ENCODE measurements at places on chromosomes 1 and 21.

GRCh38 chr1:234553240-234554188, 56.5 kb downstream of the IRF2BP2 start:
- peak; percentile 83 for DNase-seq

- DNase-seq, result peak; percentile 78
Measured at GRCh38 chr1:31723828-31724359, 20.1 kb upstream of the COL16A1 start.

DNA sequence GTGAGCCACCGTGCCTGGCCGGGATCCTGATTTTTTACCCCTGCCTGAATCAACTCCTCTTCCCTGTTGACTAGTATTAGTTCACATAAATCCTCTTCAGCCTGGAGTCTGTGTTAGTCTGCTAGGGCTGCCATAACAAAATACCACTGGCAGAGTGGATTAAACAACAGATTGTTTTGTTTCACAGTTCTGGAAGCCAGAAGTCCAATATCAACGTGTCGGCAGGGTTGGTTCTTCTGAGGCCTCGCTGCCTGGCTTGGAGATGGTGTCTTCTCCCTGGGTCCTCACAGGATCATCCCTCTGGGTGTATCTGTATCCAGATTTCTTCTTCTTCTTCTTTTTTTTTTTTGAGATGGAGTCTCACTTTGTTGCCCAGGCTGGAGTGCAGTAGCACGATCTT, 18.2 kb downstream of the DOP1B start:
- DNase-seq, result no peak

DNA sequence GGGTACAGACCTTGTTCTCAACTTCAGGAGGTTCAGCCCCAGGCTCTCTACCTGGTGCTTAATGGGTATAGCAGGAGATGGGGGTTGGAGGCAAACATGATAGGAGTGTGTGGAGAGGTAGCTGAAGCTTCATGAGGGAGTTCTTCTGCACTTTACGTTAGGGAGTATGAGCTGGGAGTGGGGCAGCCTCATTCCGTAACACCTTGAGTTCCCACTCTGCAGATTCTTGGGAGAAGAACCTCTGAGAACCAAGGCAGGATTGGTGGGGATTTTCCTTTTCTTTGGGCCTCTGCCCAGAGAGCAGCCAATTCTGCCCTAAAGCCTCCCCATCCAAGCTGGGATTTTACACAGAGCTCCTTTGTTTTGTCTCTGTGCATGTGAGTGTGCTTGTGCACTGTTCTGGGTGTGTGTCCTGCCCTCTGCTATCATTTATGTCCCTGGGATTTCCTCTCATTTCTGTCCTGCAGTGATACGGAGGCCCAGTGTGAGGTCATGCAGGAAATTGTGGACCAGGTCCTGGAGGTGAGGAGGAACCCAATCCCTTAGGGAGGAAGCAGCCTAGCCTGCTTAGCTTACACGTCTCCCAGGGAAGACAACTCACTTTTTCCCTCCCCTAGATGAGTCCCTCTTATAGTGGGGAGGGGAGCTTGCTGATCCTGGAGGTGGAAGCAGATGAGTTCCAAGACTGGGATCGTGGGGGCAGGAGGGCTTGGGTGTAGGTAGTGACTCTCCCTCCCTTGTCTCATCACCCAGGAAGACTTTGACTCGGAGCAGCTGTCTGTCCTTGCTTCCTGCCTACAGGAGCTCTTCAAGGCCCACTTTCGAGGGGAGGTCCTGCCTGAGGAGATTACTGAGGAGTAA, 11.6 kb upstream of the SLC27A3 start:
- DNase-seq, result no peak

DNA sequence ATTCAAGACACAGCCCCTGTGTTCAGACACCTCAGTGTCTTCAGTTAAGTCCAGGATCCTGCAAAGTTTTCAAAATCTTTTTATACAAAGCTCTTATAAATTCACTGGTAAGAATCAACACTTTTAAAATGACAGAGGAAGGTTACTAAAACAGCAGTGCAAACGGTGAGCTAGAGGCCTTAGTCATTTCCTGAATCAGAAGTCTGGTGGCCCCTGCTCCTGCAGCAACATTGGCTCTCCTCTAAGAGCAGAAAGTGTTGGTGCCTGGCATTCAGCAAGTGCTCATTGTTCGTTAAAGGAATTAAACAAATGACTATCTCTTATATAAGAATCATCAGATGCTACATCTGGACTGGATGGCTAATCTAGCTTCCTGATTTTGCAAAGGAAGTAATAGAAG, 282.9 kb downstream of the PTGER3 start:
- DNase-seq, result peak; percentile 8

DNA sequence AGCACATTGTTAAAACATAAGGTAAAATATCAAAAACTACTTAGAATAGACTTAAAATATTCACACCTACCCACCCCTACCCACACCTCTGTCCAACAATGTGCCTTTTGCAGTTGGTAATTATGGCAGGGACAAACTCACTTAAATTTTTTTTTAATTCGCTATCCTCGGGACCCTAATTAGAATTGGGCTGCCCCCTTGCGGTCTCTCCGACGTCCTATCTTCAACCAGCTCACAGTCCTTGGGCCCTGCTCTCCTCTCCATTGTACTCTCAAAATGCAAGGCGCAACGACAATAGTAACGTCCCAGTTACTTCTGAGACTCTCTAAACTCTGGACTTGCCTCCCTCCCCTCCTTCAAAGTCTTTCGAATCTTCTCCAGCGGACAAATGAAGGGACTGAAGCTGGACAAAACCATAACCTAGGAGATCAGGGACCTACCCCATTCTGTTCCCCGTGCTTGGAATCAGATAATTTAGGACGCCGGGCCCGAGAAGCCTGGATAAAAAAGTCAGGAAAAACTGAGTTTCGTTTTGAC, 1.1 kb upstream of the CIART start:
- DNase-seq, result peak; percentile 73

DNA sequence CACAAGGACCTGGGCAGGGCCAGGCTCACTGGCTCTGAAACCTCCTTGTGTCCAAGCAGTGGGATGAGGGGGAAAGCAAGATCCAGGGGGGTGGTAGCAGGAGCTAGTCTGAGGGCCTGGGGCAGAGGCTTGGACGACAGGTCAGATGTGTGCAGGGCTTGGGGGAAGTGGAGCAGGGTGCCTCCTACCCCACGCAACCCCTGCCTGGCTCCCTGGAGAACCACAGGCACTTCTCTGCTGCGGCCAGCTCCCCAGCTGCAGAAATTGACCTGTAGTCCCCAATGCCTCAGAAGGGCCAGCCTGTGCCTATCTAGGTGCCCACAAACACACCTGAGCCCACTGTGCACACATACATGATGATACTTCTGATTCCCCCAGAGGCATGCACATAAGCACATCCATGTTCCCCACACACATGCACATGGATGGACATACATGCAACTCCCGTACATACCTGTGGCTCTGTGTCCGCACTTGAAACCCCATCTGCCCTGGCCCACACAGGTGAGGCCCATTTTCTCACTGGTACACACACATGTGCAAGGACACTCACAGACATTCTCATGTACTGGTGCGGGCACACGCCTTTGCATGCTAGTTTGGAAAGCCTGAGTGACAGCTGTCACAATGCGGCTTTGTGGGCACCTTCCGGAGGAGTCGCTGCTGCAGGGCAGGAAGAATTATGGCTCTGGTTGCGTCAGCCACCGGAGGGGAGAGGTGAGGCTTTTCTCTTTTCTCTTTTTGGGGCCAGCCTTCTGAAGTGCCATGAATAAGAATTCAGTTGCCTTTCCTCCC, 247.2 kb upstream of the CSF3R start:
- DNase-seq, result no peak

GRCh38 chr1:115677182-115677555, 35.4 kb downstream of the VANGL1 start:
- peak; percentile 81 for DNase-seq

GRCh38 chr1:156467906-156468305, 32.7 kb downstream of the MEF2D start:
- DNase-seq, result no peak

DNA sequence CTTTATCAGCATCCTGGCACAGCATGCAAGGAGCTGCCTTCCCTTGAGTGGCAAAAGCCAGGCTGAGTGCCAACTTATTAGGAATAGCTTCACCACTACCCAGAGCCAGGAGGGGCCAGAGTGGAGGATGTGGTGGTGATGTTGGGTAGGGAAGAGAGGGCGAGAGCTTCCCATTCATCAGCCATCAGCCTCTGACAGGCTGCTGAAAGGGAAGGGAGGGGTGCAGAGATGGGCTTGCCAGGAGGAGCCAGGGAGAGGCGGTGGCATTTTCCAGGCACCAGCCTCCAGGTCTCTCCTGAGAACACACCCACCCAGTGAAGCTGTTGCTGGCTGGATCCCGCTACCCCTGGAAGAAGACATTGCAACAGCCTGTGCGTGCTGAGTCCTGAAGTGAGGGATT, 168.5 kb downstream of the ACTL8 start:
- no peak for DNase-seq

GRCh38 chr1:16973215-16973614, 7.2 kb downstream of the MFAP2 start:
- DNase-seq, result no peak

- no peak for DNase-seq
Measured at GRCh38 chr1:36831186-36831810, 203.0 kb downstream of the GRIK3 start.

- peak; percentile 37 for DNase-seq
Measured at GRCh38 chr1:16980473-16981268, at the start of gene MFAP2. MFAP2 (minus strand) TSS chr1:16980620; CDS start chr1:16978273, 2,347 bp downstream.

GRCh38 chr1:75083223-75083622, 51.0 kb upstream of the LHX8 start:
- no peak for DNase-seq

DNA sequence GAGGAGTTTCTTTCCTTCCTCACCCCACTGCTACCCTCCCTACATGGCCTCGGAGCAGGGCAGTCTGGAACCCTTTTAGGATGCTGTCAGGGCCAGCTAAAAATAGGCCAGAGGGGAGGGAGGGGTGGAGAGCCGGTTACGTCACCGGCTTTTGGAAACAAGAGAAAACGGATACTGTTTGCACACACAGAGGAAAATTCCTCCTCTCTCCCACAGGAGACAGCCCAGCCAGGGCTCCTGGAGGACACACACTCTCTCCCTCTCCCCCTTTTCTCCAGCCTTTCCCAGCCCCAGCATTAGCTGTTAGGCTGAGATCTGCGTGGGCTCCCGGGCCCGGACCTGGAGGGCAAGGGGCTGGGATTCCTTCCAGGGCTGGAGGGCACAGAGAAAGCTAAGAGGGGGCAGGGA, 20.0 kb upstream of the ALDH4A1 start:
- DNase-seq, result peak; percentile 83

GRCh38 chr1:183281039-183281438, 95.0 kb downstream of the LAMC2 start:
- no peak for DNase-seq

GRCh38 chr1:59952065-59952464, 25.5 kb upstream of the CYP2J2 start:
- no peak for DNase-seq

DNA sequence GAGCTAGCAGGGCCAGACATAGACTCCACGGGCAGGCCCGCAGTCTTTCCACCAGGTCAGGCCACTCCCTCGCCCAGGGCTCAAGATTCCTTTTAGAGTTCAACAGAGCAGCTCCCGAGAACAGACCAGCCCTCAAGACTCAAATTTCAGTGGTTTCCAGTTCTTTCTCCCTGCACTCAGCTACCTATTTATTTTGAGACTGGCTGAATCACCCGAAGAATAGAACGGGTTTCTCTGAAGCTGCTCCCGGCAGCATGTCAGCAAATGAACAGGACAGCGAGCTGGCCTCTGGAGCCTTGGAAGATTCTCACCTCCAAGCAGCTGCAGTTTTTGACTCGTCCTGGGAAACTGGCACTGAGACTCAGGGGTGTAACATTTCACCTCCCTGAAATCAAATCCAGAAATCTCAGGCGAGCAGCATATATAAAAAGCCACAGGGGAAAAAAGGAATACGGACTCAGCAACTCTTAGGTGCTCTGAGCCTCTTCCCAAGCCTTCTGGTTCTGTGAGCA, 177.9 kb downstream of the CLIC6 start:
- peak; percentile 92 for DNase-seq

- DNase-seq, result no peak
Measured at GRCh38 chr1:227736814-227737432, 1.7 kb downstream of the SNAP47 start.

DNA sequence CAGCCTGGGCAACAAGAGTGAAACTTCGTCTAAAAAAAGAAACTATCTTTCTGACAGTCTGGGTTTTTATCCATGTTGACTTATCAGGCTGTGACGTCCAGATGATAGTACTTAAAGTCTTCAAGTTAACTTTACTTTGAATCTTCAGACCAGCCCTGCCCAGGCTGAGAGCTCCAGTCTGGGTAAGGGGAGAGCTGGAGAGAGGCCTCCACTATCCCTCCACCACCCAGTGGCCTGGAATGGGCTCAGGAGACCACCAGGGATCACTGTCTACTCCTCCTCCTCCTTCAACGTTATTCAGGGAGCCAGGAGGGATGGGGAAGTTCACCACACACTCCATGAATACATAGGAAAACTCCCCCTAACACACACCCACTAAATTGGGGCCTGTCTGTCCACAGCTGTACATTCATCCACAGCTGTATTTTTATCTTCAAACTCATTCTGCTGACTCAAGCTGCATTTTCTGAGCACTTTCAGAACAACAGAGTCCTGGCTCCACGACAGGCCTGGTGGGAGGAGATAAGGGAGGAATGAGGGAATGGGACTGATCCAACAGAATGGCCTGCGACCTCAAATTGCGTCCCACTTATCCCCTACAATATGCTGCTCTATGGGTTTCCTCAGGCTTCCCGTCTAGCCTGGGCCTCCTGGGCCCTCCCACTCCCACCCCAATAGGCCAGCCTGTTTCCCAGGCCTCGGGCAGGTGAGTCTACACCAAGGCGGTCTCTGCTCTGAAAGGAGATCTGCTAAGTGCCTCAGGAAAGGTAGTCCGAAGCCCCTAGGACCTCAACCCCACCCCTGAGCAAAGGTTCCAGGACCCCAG, 1.8 kb downstream of the SLC45A3 start:
- no peak for DNase-seq

GRCh38 chr1:244346972-244347618, 104.6 kb downstream of the ADSS2 start:
- no peak for DNase-seq

- DNase-seq, result no peak
Measured at GRCh38 chr1:11245248-11245647, 17.1 kb downstream of the MTOR start.

DNA sequence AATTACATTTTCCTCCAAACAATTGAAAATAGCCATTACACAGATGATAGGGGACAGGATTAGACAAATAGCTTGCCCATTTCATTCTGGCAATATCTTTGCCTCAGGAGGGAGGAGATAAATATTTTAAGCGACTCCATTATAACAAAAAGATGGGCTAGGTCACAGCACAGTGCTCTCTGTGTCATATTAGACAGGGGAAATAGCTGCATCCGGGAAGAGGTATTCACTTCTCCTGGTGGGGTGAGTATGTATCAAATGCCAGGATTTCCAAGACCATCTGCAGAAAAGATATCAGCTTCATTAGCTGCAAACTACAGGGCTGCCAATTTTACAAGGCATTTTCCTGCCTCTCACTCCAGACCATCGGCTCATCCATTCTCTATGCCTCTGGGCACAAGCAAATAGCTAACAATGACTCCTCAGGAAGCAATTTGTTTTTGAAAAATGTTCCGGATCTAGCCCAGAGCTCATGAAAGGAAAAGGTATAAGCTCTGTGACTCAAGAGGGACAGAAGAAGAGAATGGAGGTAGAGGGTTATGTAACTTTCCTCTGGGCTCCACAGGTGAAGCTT, 41.9 kb upstream of the ANGPTL7 start:
- DNase-seq, result peak; percentile 9
